ENCODE measurements at places on chromosomes 1 and 21.

DNA sequence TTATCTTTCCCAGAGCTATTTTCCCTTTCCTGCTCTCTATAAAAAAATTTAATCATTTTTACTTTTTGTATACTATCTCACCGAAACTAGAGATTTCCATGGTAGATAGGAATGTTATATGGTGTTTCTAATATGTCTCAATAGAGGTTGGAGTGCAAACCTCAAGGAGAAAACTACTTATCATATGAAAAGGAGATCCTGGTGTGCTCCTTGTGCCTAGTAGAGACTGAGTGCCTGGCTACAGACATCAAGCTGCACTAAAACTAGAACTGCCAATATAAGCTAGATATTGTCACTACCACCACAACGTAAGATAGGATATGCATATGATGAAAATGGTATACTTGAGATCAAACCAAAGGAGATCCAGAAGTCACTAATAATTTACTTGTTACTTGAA is 67.0 kb downstream of the RGS18 start:
- no peak for DNase-seq

- DNase-seq: no peak
These were observed 221.0 kb upstream of the FOXD3 start for GRCh38 chr1:63101336-63101735.

DNA sequence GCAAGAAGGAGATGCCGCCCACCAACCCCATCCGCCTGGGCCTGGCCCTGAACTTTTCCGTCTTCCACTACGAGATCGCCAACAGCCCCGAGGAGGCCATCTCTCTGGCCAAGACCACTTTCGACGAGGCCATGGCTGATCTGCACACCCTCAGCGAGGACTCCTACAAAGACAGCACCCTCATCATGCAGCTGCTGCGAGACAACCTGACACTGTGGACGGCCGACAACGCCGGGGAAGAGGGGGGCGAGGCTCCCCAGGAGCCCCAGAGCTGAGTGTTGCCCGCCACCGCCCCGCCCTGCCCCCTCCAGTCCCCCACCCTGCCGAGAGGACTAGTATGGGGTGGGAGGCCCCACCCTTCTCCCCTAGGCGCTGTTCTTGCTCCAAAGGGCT is 732 bp downstream of the SFN start:
- DNase-seq: no peak

- DNase-seq: no peak
These were observed 745.5 kb downstream of the LRRIQ3 start for GRCh38 chr1:73452522-73452921.

DNA sequence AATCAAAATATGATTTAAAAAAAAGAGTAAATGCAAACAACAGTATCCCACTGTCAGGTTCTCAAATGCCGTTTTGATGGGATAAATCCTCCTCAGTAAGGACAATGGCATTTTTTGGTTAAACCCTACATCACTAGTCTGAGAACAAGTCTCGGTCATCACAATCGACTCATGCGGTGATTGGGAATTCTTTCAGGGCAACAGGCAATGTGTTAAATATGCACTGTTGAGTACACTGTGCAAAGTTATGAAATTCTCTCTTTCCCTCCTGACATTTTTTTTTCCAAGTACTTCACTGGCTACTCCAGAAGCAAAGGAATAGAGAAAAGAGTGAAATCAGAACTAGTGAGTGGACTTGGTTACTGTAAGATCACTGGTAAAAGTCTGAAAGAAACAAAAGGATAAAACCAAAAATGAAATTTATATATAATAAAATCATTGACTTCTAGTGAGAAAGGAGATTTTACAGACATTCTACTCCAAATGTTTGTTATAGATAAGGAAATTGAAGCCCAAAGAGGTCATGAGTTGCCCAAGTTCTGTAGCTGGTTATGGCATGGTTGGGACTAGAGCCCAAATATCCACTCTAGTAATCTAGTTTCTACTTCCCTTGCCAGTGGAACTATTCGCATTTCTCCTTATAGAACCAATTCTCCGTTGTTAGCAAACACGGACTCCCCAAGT is 111.3 kb downstream of the TGFBR3 start:
- DNase-seq: no peak

DNA sequence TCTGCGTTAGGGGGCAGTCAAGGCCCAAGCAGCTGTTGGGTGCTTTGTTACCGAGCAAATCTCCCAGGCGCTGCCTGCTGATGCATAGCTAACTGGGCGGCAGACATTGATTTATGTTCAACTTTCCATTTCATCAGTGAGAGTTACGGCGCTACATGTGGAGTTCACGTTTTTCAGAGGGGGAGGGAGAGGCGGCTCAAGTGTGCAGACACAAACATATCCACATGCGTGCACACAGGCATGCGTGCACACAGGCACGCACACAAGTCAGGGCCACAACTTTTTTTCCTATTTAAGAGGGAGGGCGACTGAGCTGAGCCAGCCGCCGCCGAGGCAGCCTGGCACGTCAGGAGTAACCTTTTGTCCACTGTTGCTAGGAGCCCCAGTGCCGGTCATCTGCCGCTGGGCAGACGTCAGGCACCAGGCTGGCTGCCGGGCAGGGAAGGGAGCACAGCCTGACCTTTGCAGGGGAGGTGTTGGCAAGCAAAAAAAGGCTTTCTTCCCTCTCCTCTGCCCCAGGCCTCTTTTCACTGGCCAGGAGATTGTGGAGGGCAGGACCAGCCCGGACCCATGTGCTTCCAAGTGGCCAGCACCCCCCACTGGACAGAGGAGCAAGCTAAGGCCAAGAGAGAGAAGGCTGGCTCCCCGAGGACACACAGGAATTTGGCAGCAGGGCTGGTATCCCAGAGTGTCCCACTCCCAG is 73.3 kb downstream of the MRPL37 start:
- peak; percentile 91 for DNase-seq

GRCh38 chr1:2983319-2983705 is 38.0 kb upstream of the ACTRT2 start:
- DNase-seq: no peak

DNA sequence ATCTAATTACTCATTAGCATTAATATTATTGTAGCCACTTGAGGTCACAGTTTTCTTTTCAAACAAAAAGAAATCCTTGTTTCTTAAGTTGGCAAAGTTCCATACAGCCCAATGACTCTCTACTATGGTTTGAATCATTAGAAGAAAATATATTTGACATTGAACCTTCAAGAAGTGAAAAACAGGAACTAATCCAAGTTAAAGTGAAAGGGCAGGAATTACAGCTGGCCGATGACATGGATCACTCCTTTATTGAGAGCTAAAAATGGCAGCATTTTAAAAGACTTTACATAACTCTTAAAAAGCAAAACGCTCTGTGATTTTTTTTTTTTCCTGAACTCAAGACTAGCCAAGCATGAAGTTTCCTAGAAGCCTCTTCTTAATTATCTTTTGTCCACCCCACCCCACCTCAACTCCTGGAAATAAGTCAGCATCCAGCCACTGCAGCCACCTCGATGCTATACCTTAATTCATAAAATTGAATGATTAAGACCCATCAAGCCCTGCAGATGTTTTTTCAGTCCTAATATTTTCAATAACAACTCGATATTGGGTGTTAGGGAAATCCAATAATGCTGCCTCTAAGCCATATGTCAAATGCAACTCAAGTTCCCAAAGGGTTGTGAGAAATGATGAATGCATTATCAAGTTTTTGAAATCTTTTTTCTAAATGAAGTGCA is 323.1 kb downstream of the HHIPL2 start:
- DNase-seq: no peak

DNA sequence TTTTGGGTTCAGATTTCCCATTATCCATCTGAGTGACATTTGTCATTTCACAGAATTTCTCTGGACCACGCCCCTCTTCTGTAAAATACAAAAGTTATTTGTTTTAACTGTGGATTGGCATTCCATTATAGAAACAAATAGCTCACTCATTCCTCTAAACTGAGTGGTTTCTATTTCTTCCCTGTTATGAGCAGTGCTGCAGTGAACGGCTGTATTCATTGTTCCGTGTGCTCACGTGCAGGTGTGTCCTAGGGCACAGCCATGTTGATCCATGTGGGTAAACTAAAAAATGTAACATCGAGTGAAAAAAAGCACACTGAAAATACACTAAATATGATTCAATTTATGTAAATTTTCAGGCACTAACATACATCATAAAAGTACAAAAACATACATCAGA is 27.0 kb upstream of the IL12RB2 start:
- no peak for DNase-seq

GRCh38 chr1:54314696-54315095 is 91.5 kb downstream of the SSBP3 start:
- DNase-seq: no peak

- DNase-seq: peak; percentile 46
These were observed 5.6 kb downstream of the OSBPL9 start for GRCh38 chr1:51622455-51622913.

DNA sequence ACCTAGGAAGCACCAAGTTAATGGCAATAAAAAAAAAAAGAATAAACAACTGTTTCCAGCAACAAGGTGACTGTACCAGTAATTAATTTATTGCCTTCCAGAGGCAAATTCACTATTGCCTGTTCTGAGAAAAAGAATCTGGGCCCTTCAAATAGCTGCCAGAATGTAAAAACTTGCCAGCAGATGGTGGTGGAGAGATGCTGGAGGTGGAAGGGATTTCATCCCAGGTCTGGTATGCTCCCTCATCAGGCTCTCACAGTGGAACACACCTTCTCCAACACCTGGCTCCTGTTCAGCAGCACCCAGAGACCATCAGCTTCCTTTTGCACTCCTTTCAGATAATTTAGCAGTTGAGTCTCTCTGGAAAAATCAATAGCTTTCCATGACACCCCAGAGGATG is 792.9 kb upstream of the ADAMTS5 start:
- no peak for DNase-seq

DNA sequence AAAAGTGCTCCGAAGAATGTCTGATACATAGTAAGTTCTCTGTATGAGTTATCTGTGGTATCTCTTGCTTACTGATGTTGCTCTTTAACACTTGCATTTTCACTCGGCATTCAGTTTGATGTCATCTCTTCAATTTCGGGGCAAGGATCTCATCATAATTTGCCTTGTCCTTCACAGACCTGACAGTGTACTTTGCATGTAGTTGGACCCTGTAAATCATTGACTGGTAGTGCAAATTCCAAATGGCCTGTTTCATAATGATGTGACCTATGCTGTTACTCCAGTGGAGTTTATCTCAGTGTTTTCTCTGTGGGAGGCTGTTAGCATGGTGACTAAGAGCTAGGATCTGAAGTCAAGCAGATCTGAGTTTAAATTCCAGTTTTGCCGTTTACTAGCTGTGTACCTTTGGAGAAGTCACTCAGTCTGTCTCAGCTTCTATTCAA is 34.2 kb upstream of the ABCD3 start:
- no peak for DNase-seq

- DNase-seq: no peak
These were observed 2.2 kb upstream of the SPRR4 start for GRCh38 chr1:152968248-152968647.

GRCh38 chr1:43073490-43074230 is 98.4 kb downstream of the EBNA1BP2 start:
- peak; percentile 80 for DNase-seq

- peak; percentile 4 for DNase-seq
These were observed 612.9 kb downstream of the PTPRU start for GRCh38 chr1:29849038-29849750.

GRCh38 chr21:44780137-44780502 is 21.5 kb downstream of the UBE2G2 start:
- DNase-seq: no peak

- no peak for DNase-seq
These were observed 3.3 kb upstream of the WARS2 start for GRCh38 chr1:119143706-119144105.

DNA sequence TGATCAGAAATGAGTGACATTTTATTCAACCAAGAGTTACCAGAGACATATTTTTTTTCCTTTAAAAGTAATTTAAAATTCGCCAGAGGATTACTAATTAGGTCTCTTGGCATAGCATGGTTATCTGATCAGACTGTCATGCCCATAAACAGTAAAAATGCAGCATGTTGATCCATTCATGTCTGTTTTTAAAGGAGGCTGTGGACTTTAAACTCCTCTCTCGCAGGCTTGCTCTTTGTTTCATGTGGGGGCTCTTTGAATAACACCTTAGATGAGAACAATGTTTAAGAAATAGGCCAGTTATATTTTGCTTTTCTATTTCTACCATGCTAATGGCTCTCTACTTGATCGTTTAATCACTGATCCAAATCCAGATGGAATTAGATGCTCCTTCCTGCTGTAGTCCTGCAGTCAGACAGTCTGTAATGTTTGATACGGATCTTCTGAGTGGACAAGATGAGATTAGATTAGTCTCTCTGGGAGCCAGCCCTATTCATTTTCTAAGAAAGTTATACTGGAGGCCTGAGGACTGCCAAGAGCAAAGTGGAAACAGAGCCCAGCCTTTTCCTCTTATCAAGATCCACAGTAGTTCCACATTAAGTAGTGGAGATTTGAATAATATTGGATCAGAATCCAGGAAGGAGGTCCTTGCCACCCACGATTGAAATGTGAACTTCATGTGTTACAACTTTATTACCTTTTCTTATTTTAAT is 197.4 kb downstream of the HS2ST1 start:
- DNase-seq: no peak

DNA sequence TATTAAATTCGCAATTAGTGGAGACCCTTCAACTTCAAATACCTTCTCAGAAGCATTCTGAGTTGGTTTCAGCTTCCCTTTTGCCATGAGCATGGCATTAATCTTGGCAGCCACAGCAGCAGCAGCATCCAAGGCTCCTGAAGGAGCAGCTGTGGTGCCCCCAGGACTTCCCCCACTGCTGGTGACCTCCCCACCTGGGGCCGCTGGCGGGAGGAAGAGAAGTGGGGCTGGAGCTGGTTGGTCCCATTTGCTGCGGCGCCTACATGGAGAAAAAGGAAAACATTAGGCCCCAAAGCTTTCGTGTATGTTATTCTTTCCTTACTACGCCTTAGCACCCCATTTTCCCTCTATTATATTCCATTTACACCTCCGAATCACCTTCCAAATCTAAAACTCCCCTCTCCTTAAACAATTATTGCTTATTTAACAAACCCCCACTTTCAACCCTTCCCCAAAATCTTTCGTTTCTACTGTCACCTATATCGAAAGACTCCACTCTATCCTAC is 569 bp downstream of the KHDC4 start:
- no peak for DNase-seq
